ENCODE measurements at places on chromosomes 2 and 18. TPM values are rescaled to one million over a fixed set of nuclear protein-coding genes. Genes with fewer than 3 reads are reported as not detected.

- DNase-seq: no peak
Observed at GRCh38 chr2:26325851-26326250, 20.1 kb upstream of the SELENOI start.

GRCh38 chr18:70142001-70142400 lies 63.5 kb downstream of the RTTN start:
- DNase-seq: no peak

DNA sequence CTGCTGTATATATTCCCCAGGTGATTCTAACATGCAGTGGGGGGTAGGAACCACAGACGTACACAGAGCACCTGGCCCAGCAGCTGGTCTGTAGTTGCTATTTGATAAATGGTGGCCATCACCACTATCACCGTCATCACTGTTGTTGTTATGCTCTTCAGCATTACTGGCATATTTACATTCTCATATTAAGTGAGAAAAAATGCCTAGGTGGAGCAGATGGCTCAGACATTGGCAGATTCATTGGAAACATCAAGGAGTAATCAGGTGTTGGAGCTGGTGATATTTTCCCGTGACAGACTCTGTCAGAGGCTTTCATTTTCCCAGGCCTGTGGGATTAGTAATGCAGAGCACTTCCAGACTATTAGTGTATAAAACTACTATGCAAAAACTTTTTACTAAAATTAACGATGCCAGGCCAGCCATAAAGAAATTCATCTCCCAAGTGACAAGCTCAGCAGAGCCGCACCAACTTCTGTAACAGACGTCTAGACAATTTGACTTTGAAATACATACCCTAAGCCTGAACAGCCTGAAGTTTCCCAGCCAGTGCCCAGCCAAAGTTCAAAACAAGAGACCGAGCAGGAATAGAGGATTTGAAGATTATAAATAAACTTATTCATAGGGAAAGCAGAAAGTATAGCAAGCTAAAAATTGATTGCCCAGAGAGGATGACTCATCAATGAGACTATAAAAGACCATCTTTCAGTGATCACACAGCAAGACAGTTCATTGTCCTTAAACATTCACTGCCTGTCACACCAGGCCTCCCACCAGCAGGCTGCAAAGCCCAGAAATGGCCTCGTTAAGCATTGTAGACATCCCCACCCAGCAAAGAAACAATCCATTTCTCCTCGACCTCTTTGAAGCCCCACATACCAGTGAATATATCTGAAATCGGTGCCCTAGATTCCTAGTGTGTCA lies 247.4 kb upstream of the CHAC2 start:
- DNase-seq: no peak

DNA sequence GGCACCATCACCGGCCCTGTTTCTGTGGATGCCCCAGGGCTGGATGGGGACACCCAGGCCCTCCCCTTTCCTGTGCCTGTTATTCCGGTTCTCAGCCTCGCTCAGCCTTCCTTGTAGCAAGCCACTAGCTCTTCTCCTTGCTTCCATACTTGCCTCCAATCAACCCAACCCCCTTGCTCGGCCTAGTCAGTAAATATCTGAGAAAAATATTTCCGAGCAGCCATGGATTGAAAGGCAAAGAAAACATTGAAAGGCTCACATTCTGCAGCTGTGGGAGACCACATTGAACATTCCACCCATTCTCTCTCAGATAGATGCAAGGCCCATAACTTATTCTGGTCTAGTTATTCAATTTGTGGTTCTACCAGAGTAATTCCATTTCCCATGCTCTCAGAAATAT lies 114.9 kb downstream of the SPP2 start:
- no peak for DNase-seq

DNA sequence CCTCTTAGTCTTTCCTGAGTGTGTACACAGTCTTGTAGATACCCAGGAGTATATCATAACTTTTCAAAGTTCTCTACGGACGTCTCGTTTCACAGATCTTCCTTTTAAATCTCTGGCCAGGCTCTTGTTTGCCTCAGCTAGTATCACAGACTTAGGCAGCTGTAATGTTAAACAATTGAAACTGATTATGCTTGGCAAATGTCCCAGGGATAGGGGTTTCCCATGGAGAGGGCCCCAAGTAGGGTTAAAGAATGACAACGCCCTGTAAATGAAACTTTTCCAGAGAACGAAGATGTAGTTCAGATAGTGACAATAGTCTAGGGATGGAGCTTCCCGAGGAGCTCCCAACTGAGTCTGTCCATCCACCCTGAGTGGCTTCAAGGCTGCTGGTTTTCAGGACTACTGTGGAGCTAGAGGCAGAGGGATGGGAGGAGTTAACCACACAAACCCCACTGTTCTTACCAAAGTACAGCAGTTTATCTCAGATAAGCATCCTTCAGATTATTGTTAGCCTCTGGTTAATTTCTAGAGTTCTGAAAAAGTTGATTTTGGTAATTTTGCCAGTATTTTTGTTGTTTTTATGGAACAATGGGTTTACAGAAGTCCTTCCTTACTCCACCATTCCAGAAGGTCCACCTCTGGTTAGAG lies 9.1 kb downstream of the NEURL3 start:
- DNase-seq: no peak

The PLA2R1 gene
- 2.1 TPM for total RNA-seq

The SIX3 gene
- not detected for total RNA-seq

The NBAS gene
- 50.5 TPM for total RNA-seq
